ENCODE measurements at places on chromosomes 12 and 14.

DNA sequence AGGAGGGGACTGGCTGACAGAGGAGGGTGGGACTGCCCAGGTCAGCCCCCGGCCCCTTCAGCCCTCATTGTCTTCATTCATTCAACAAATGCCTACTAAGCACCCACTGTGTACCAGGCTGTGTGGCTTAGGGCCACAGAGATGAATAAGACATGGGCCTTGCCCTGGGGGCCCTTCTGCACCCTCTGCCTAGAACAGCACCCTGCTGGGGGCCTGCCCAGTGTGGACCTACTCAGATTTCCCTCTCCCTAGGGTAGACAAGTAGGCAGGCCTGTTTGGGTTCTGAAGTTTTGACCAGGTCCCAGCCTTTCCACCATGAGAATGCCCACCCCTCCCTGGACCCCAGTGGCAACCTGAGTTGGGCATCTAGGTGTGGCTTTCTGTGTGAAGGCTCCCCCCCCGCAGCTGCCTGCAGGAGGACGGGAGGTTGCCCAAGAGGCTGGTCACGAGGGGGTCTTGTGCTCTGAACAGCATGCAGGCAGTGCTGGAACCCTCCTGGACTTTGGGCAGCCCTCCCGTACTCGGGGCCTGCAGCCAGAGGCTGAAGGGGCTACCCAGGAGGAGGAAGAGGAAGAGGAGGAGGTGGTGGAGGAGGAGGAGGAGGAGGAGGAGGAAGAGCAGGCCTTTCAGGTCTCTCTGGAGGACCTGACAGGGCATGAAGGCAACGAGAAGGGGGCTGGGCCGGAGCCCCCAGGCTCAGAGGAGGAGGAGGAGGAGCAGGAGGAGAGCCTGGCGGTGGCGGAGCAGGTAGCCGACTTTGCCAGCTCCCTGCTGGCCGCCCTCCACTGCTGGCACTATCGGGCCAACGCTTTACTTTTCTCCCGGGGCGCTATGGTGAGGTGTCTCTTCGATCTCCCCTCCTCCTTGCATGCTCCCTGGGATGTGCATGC, 33.4 kb downstream of the PLEKHG3 start:
- DNase-seq: no peak

DNA sequence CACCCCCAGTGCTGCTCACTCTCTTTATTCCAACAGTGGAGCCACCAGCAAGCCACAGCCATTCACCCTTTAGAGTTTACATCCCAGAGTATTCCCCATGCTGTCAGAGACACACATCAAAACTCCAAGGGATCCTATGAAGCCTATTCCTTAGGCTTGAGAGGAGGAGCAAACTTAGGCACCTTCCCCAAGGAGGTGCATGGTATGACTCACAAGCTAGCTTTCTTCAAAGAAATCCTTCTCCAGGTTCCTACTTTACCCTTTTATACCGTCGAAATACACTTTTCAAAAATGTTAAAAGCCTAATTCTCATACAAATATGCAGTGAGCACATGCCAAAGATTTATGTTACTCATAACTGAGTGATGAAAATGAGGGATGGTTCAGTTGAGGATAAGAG, 175.4 kb downstream of the ETNK1 start:
- no peak for DNase-seq

GRCh38 chr14:85468816-85469215, 61.1 kb upstream of the FLRT2 start:
- DNase-seq: no peak

GRCh38 chr12:16523951-16524331, 82.0 kb downstream of the LMO3 start:
- no peak for DNase-seq

DNA sequence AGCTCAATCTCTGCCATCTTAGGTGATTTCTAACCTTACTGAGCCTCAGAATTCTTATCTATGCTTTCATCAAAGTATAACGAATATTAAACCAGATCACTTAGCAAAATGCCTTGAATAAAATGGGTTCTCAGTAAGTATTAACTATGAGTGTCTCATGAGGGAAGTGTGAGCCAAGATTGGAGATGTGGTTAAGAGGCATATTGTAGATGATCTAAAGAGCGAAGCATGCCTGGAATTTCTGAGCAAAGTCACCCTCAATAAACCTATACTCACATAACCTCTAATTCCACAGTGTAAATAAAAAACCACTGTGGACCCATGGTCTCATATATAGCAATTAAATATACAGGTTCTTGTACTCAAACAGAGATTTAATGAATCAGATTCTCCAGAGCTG, 193.1 kb upstream of the FSCB start:
- DNase-seq: no peak

- DNase-seq: no peak
Measured at GRCh38 chr14:59484639-59485175, 390 bp downstream of the JKAMP start.

GRCh38 chr14:91374287-91374878, 43.2 kb downstream of the CCDC88C start:
- no peak for DNase-seq

- DNase-seq: no peak
Measured at GRCh38 chr14:68172216-68172615, 352.6 kb downstream of the RAD51B start.

GRCh38 chr12:80937391-80938238, at the start of gene LIN7A:
Gene LIN7A, minus strand, starts transcription at chr12:80937934. Its CDS starts 212 bp downstream, at chr12:80937722.
- no peak for DNase-seq

DNA sequence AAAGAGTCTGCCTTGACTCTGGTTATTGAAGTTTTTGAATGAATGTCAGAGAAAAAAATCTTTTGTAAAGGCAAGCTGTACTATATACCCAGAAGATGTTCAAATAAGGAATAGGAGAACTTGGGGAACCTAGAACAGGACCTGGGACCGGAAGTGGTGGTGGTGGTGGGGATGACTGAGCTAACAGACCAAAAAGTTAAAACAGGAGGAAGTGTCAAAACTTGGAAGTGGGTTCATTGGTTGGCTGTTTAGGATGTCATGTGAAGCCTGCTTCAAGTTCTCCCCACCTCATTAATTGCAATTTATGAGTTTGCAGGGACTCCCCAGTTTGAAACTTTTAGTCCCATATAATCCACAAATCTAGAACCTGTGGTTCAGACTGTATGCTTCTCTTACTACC, 26.2 kb downstream of the PLXNC1 start:
- DNase-seq: no peak

- DNase-seq: peak; percentile 47
Measured at GRCh38 chr12:69239922-69240630, 707 bp downstream of the CPSF6 start.

DNA sequence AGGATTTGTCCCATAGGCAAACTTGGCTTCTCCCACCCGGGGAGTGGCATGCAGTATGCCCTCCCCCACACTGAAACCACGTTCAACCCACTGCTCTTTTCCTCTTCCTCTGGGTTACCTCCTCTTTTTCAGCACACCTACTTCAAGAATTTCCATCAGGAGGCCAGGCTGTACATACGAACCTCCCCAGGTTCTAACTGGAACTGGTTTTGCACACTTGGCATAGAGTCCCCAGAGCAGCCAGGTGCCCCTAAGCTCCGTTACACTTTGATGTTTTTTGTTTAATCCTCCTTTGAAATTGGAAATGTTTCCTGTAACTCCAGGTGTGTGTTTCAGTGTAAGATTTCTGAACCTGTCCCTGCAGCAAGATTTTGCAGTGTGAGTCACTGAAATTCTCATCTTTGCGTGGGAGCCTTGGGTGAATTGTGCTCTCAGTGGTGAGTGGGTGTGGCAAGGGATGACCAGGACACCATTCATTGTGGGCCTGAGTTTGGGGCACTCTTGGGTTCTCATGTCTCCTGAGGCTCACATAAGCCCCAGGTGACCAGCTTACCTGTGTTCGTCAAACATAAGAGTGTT, 18.2 kb downstream of the CD9 start:
- no peak for DNase-seq

DNA sequence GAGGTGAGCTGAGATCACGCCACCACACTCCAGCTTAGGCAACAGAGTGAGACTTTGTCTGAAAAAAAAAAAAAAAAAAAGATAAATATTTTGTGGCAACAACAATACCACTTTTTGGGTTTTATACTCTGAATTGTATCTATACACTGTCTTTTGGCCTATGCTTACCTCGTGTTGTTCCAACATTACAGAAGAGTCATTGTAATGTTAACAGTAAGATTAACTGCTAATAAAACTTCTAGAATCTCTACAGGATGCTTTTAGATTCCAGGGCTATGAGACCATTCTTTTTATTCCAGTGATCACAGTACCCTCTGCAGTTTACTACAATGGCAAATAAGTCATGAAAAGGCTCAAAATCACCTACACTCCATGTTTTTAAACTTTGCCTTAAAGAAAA, 11.6 kb downstream of the IFT81 start:
- no peak for DNase-seq

DNA sequence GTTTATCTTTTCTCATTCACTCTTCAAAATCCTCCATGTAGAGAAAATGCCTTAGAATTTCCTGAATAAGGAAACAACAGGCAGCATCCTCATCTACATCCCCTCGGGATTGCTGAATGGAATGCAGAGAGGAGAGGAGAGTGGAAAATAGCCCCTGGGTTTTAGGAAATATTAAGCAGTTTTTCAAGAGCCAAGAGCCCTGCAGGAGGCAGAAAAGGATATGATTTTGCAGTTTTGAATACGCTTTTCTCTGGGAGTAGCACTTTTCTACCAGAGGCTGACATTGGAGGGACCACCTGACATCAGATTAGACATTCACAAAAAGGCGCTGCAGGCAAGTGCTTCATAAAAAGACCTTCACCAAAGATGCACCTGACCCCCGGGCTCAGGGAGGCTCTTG, 362.2 kb upstream of the SFSWAP start:
- DNase-seq: no peak

DNA sequence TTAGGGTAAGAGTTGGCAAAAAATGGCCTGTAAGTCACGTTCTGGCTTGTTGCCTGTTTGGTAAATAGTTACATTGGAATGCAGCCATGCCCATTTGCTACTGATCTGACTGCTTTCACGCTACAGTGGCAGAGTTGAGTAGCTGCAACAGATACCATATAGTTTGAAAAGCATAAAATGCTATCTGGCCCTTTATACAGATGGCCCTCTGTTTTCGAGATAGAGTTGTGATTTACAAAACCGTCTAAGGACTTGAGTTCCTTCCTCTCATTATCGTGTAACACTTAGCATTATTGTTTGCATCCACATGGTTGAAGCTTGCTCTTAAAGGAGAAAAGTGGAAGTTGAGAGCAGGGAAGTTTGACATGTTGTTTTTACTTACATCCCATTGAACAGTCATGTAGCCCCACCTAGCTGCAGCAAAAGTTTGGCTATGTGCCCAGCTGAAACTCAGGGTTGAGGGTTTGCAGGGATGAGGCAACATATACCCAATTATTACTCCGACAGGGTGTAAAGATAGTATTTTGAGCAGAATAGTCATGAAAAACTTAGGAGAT, 11.3 kb upstream of the SCFD1 start:
- peak; percentile 9 for DNase-seq

- no peak for DNase-seq
Measured at GRCh38 chr12:25151476-25151875, 43.5 kb downstream of the DNAI7 start.

DNA sequence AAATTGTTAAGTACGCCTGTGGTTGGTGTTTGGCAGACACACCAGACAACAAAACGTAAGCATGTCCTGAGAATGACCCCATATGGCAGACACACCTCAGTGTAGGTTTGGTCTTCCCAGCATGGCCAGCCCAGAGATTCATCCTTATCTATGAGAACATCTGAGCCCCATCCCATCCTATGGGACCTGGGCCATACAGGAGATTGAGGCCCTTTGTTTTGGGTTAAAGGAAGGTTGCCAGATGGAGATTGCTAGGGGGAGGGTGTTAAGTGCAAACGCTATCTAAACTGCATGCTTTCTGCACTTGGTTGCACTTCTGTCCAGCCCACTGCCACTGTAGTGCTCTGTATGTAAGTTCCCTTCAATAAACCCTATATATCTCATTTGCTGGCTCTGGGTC, 4.1 kb upstream of the PCNX4 start:
- DNase-seq: no peak

DNA sequence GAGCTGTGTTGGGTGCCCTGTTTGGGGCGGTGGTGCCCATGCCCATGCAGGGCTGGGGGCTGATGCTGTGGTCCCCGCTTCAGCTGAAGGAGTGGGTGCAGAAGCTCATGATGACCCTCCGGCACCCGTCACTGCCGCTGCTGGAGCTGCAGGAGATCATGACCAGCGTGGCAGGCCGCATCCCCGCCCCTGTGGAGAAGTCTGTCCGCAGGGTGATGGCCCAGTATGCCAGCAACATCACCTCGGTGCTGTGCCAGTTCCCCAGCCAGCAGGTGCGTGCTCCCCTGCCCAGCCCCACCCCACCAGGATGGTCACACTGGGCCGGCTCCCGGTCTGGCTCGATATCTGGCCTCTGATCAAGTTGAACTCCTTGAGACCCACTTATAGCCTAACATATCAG, 92.7 kb downstream of the ACACB start:
- DNase-seq: no peak

GRCh38 chr14:105503296-105503640, 12.2 kb downstream of the TEDC1 start:
- DNase-seq: no peak

GRCh38 chr12:43282106-43282505, 269.9 kb downstream of the ADAMTS20 start:
- no peak for DNase-seq

GRCh38 chr14:31025367-31026076, at the start of gene AP4S1:
Gene AP4S1, plus strand, starts transcription at chr14:31025649. Its CDS starts 40,548 bp downstream, at chr14:31066197.
- DNase-seq: peak; percentile 58

GRCh38 chr12:50268482-50268881, 14.8 kb downstream of the LIMA1 start:
- DNase-seq: no peak

GRCh38 chr12:24960222-24960855, 11.4 kb upstream of the BCAT1 start:
- no peak for DNase-seq

GRCh38 chr12:18332173-18332572, 70.9 kb downstream of the PIK3C2G start:
- DNase-seq: no peak

- no peak for DNase-seq
Measured at GRCh38 chr12:810671-811415, 58.5 kb downstream of the WNK1 start.

DNA sequence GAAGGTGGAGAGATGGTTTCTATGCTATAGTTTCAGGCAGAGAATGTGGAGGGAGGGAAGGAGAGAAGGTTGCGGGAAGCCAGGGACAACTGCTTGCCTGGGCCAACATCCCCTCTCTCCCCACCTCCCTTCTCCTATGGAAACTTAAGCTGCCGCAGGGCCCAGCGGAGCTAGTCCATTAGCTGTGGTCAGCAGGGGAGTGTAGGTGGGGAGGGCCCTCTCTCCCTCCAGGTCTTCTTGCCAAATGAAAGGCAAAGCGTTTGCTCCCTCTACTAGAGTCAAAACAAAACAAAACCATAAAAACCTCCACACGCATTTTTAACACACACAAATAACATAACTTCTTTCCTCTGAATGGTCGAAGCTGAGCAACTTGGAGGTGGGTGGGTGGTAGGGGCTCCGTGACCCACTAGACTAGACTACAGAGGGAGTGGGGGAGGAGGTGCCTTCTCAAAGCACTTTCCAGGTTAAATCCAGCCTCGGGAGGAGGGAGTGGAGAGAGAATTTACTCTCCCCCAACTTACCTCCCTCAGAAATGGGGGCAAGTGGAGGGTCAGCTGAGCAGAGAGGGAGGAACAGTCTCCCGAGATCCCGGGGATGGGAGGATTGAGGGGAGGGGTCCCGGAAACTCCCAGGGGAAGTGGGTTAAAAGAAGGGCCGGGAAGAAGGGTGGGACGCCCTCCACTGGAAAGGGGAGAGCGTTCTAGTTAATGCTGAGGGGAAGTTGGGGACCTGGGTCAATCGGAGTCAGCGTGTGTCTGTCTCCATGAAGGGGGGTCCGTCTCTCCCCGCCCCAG, 4.6 kb upstream of the CACNB3 start:
- no peak for DNase-seq

Data from stimulated activated naive CD4-positive, alpha-beta T cell (primary cell).